Type B pancreatic cell (in vitro differentiated cells): ENCODE measurements at places on chromosomes 16 and 17. TPM values are rescaled to one million over a fixed set of nuclear protein-coding genes. Genes with fewer than 3 reads are reported as not detected.

GRCh38 chr17:64145751-64146417 lies 15.9 kb upstream of the ERN1 start:
- H3K36me3 ChIP-seq = peaks cover 15% of the 10 kb centered on the region
- H3K4me1 ChIP-seq = peaks cover 22% of the 10 kb centered on the region
- H3K27ac ChIP-seq = no peak overlapping the region
- no peak overlapping the region for H3K4me3 ChIP-seq
- H3K27me3 ChIP-seq = no peaks in the 10 kb centered on the region
- peak; percentile 91 for DNase-seq

DNA sequence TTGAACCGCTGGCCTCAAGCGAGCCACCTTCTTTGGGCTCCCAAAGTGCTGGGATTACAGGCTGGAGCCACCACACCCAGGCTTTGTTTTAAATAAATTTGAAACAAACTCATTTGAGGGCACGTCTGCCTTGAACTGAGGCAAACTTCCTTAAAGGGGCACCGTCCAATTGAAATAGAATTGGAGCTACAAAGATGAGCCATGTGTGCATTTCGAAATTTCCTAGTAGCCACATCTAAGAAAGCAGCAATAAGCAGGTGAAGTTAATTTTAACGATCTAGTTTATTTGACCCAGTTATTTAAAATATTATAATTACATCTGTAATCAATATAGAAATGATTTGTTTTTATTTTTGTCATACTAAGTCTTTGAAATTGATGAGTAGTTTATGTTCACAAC lies 755 bp upstream of the C16orf89 start:
- H3K27me3 ChIP-seq = peaks cover 36% of the 10 kb centered on the region
- H3K4me1 ChIP-seq = no peaks in the 10 kb centered on the region
- H3K27ac ChIP-seq = no peak overlapping the region
- no peaks in the 10 kb centered on the region for H3K36me3 ChIP-seq
- H3K4me3 ChIP-seq = no peak overlapping the region

- H3K4me3 ChIP-seq = no peak overlapping the region
- no peak for DNase-seq
- H3K36me3 ChIP-seq = no peaks in the 10 kb centered on the region
- H3K27me3 ChIP-seq = peaks cover 5% of the 10 kb centered on the region
- no peak overlapping the region for H3K27ac ChIP-seq
Measured at GRCh38 chr17:53740312-53740711, 82.4 kb upstream of the KIF2B start.

HBM gene
- not detected in 2 replicates for total RNA-seq

BLMH gene
- total RNA-seq = 28.3 and 58.2 TPM in 2 replicates
